ENCODE measurements at places on chromosomes 13 and 19.
A peak's percentile ranks its signal among the peaks of the same experiment; 100 is the strongest.

DNA sequence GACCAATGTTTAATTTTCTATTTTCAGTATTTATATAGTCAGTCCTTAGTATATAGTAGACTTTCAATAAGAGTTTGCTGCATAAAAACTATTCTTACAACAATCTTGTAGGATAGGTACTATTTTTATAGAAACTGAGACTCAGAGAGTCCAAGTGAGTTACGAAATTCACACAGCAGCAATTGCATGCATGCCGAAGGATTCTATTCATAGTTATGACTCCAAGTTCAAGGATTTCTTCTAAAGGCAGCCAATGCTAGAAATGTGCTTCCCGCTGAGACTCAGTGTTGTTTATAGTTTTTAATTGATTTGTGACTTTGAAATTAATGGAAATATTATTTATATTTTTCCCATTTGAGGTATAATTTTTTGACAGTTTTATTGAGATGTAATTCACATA is 62.7 kb upstream of the CSNK1A1L start:
- no peak for DNase-seq

DNA sequence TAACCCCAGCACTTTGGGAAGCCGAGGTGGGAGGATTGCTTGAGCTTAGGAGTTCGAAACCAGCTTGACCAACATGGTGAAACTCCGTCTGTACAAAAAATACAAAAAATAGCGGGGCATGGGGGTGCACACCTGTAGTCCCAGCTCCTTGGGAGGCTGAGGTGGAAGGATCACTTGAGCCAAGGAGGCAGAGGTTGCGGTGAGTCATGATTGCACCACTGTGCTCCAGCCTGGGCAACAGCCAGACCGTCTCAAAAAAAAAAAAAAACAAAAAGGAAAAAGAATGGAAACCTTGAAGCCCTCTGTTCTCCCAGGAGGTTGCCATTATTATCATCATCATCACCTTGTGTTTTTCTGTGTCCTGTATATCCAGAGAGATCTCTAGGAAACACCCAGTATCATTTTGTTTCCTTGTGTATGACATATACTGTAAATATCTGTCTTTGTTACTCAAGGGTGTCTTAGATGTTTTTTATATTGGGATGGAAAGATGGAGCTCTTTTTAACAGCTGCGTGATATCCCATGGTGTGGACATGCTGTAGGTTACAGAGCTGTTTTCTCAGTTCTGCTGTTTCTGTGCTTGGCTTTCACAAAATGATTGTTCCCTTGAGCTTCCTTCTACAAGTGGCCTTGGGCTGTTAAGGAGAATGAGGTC is 11.8 kb downstream of the CHAF1A start:
- DNase-seq, result peak; percentile 28

- DNase-seq, result no peak
These were observed 27.9 kb downstream of the SIGLEC5 start for GRCh38 chr19:51602189-51602854.

- peak; percentile 9 for DNase-seq
These were observed 1752.2 kb upstream of the PCDH20 start for GRCh38 chr13:63167699-63168337.

GRCh38 chr19:55373306-55373992 is 3.2 kb upstream of the TMEM190 start:
- DNase-seq, result no peak

GRCh38 chr13:41130356-41130755 is 2.2 kb downstream of the KBTBD6 start:
- peak; percentile 15 for DNase-seq

DNA sequence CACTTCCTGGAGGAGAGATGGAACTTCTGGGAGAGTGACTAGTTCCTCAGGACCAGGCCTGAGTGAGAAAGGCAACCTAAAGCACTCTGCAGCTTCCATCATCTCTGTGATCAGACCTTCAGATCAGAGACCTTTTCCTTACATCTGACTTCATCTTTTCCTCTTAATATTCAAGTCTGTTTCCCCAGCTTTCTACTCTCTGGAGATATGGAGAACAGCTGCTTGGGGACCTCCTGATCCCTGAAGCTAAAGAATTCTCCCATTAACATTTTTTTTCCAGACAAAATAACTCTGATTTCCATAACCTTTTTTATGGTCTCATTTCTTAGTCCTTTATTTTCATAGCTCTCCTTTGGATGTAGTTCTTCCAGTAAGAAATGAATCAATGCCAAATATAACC is 133.4 kb upstream of the FNDC3A start:
- no peak for DNase-seq

DNA sequence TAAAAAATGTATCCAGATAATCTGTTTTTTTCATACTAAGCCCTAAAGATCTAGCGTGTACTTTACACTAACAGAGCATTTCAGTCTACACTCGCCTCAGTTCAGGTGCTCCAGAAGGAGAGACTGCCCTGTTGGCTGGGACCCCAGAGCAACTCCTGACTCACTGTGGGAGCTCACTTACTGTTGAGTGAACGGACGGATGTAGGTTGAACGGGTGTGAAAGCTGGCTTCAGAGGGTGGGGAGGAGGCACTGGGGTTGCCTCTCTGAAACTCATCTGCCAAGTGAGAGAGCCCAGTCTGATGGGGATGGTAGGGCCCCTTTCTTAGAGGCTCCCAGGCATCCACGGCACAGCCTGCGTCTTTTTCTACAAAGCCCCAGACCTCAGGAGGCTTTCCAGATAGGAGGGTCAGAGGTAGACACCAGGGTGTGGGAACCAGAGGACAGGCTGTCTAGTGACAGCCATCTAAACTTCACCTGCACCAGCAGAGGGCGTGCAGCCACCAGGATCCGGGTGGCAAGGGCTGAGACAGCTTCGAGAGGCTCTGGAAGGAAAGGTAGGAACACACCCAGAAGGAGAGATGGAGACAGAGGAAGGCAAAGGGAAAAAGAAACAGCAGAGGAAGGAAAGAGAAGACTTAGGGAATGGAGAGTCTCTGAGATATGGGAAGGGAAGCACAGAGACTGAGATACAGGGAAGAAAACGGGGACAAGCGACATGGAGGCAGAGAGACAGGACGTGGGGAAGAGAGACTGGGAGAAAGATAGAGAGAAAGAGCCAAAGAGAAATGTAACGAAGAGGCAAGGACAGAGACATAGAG is 3.7 kb downstream of the KASH5 start:
- peak; percentile 87 for DNase-seq

GRCh38 chr19:48635966-48636858 is 967 bp downstream of the DBP start:
- DNase-seq, result peak; percentile 33

GRCh38 chr19:46660008-46660517 is 919 bp downstream of the DACT3 start:
- DNase-seq, result peak; percentile 66

DNA sequence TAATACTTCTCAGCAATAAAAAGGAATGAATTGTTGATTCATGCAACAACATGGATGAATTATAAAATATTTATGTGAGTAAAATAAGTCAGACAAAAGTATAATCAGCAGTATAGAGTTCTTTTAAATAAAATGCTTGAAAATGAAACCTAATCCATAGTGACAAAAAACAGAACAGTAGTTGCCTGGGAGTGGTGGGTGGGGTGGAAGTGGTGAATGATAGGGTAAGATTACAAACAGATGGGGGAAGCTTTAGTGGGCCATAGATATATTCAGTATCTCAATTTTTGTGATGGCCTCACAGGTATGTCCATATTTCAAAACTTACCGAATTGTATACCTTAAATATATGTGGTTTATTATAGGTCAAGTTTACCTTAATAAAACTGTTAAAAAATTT is 124.9 kb upstream of the UBL3 start:
- DNase-seq, result peak; percentile 3

DNA sequence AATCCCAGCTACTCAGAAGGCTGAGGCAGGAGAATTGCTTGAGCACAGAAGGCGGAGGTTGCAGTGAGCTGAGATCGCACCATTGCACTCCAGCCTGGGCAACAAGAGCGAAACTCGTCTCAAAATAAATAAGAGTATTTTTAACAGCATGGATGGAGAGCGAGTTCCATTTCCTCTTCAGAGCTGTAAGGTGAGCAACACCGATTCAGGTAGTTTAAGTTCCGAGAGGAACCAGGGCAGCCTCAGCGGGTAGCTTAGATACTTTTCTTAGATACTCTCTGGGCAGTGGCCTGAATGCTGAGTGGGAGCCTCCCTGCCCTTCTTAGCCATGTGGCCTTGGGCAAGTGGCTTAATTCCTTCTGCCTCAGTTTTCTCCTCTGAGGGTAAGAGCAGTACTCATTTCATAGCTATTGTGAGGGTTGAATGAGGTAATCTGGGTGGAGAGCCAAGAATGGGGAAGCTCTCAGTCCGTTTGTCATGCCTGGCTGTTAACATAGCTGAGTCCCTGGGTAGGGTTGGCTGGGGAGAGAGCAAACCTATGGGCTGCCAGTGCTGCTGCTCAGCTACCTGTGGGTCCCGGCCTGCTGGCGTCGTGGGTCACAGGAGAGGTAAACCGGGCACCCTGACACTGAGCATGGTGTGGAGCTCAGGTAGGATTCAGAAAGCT is 4.1 kb downstream of the ATP11A start:
- peak; percentile 68 for DNase-seq

DNA sequence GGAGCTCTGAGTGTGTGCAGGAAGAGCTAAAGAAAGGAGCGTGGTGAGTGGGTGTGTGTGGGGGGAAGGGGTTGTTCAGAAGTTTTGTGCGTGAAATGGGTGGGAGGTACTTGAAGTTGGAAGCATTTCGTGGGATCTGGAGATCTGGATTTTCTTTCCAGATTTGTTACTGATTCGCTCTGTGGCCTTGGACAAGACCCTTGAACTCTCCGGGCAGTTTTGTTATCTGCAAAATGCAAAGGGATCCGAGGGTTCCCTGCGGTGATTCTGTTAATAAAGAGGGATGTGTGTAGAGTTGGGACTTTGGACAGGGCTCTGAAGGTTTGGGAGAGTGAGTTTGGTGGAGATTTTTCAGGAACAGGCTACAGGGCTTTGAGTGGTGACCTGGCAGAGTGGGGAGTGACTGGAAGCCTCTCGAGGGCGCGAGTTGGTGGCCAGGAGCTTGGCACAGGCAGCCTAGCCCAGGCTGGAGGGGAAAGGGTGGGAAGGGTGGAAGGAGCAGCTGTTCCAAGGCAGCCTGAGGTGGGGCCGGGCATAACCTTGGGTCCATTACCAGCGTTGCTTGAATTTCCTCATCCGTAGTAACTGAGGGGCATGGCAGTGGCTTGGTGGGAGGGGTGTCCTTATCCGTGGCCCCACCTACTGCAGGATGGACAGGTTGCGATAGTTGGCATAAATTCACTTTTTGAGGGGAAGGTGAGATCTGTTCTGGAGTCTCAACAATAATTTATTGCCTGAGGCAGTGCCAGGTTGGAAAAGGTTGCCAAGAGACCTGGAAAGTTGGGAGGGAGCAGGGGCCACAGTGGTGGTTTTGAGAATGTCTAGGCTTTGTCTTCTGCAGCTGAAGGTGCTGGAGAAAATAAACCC is 2.1 kb downstream of the ACTN4 start:
- DNase-seq, result peak; percentile 46

GRCh38 chr19:54670576-54671357 is 8.0 kb downstream of the LILRB4 start:
- DNase-seq, result no peak

DNA sequence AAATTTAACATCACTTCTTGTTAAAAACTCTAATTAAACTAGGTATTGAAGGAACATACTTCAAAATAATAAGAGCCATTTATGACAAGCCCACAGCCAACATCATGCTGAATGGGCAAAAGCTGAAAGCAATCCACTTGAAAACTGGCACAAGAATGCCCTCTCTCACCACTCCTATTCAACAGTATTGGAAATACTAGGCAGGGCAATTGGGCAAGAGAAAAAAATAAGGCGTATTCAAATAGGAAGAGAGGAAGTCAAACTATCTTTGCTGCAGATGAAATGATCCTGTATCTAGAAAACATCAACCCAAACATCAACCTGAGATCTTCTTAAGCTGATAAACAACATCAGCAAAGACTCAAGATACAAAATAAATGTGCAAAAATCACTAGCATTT is 15.6 kb upstream of the LILRB1 start:
- no peak for DNase-seq

DNA sequence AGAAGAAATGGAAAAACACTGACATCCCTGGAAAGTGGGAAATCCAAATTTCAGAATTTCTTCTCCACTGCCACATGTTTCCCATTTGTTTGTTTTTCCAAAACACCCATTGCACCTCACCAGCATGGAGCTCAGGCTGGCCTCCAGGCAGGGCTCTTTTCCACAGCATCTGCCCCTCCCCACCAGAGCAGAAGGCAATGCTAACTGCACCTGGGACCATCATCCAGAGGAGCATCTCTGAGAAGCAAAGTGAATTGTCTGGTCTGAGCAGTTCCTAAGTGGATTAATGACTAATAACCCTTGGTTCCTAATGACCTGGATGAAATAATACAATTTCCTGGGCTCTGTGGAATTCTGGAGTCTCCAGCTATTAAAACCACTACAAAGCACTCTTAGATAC is 8.8 kb upstream of the CYSLTR2 start:
- no peak for DNase-seq

DNA sequence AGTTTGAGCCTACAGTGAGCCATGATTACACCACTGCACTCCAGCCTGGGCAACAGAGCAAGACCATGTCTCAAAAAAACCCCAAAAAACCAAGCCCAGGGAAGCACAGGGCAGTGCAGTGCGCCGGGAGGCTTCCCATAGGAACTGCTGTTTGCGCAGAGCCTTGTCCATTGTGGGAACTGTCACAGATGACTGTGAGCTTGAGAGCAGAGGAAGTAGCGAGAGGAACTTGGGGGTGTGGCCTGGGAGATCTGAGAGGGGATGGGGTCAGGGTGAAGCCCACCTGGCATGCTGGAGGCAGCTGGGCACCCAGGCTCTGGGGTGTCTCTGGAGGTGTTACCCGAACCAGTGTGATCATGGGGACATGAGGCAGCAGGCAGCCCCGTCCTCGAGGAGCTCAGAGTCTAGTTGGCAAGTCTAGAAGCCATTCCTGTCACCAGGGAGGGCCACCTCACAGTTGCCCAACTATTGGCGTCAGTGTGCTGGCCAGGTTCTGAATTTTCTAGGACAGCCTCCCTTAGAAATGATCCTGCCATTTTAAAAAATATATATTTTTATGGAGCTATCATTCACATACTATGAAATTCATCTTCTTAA is 10.4 kb downstream of the KDM4B start:
- no peak for DNase-seq

- DNase-seq, result no peak
These were observed 47.5 kb upstream of the ZNF43 start for GRCh38 chr19:21883516-21883915.

GRCh38 chr13:66344805-66345517 is 885.2 kb downstream of the PCDH9 start:
- no peak for DNase-seq

DNA sequence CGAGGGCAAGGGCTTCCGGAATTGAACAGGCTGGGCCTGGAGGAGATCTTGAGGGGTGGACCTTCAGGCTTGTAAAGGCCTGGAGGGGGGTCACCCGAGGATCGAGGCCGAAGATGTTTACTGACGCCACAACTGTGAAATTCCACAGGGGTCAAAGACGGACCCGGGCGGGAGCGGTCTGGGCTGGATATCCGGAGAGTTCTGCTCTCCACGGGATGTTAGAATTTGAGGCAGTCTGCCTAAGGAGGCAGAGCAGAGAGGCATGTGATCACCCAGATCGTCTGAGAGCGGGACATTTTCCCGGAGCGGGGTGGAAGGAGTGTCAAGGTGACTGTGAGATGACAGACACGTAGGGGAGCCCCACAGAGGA is 13.2 kb downstream of the KLHL26 start:
- DNase-seq, result peak; percentile 35

GRCh38 chr19:7006135-7006704 is 15.0 kb downstream of the MBD3L2B start:
- no peak for DNase-seq

- DNase-seq, result no peak
These were observed 574 bp upstream of the XPO4 start for GRCh38 chr13:20903164-20903475.

Measured in adipocyte (in vitro differentiated cells).